Natural killer cell (primary cell): ENCODE measurements at places on chromosomes 5 and 9.

DNA sequence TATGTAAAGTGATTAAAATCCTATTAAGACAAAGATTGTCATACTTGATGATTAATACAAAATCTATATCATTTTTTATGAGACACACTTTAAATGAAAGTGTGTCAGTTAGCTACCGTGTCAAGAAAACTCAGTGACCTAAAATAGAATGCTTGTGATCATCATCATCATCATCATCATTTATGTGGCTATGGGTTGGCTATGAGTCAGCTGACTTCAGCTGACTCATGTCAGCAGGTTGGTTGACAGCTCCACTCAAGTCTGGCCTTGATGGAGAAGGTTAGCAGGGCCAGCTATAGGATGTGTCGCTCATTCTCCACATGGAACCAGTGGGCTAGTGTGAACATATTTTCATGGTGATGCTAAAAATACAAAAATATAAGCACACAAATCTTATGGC is 43.8 kb upstream of the ZNF300 start:
- DNase-seq = no peak

- no peak for DNase-seq
Measured at GRCh38 chr5:74393943-74394342, 246.6 kb downstream of the ENC1 start.

- DNase-seq = no peak
Measured at GRCh38 chr9:21028466-21028865, 3.0 kb downstream of the HACD4 start.

DNA sequence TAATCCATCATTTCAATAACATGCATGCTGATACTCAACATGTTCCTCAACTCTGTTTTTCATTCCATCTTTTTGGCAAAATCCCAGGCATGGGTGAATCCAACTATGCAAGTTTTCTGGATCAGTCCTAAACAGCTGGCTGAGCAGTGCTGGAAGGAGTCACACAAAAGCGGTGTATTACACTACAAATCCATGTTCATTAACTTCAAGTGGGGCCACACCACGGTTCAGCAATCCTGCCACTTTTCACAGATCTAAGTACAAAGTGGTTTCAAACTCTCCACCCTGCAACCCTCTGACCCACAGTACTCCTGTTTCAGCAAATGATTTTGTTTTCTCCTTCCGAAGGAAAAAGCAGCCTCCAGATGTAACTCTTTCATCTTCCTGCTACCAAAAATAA is 222.5 kb downstream of the EPB41L4A start:
- DNase-seq = no peak

DNA sequence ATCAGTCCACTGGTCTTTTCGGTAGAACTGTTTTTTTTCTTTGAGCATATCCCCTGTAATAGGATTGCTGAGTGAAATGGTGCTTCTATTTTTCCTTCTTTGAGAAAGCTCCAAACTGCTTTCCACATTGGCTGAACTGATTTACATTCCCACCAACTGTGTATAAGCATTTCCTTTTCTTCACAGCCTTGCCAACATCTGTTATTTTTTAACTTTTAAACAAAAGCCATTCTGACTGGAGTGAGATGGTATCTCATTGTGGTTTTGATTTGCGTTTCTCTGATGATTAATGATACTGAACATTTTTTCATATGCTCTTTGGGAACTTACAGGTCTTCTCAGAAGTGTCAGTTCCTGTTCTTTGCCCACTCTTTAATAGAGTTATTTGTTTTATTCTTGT is 764.7 kb downstream of the MTRR start:
- no peak for DNase-seq

GRCh38 chr9:27801545-27801944 is 228.3 kb upstream of the C9orf72 start:
- DNase-seq = no peak

GRCh38 chr5:75058986-75059535 is 6.7 kb upstream of the GCNT4 start:
- no peak for DNase-seq

DNA sequence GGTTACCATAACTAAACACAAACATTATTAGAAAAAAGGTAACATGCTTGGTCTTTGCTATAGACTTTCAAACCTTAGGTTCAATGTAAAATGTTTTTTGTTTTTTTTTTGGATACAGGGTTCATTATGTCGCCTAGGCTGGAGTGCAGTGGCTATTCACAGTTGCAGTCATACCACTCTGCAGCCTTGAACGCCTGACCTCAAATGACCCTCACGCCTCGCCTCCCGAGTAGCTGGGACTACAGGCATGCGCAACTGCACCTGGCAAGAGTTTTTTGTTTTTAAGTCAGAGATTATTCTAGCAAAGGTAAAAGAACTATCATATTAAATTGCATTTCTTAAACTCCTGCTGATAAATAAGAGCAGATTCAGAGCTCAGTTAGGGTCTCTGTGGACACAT is 55.1 kb upstream of the NR5A1 start:
- no peak for DNase-seq

DNA sequence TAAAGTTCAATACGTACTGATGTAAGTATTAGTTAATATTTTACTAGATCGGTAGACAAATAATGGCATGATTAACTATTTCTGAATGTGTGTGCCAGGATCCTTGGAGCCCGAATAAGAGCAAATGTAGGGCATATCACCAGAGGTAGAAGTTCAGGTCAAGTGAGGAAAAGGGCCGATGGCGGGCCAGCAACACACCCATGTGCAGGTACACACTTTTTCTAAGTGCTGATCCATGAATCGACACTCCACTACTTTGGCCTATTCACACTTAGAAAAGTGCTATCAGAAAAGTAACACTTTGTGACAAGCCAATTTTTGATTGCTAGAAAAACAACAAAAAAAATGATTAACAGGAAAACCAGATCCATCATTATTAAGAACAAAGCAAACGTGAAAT is 150.3 kb downstream of the AUH start:
- DNase-seq = peak; percentile 60

- DNase-seq = peak; percentile 50
Measured at GRCh38 chr5:41869151-41869723, 988 bp downstream of the OXCT1 start.

DNA sequence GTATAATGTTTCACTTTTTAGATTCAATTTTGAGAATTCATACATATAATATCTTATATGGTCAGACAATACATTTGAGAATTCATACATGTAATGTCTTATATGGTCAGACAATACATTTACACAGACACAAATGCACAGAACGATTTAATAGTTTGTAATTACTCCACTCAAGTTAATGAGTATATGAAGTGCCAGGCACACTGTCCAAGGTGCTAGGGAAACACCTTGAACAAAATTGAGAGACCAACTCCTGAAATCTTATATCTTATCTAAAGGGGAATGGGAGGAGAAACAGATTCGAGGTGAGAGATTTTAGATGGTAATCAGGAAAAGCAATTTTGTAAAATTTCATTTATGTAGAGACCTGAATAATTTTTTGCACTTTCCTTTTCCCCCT is 994.7 kb downstream of the CDH12 start:
- no peak for DNase-seq

GRCh38 chr9:132146575-132146974 is 15.3 kb upstream of the NTNG2 start:
- no peak for DNase-seq

- no peak for DNase-seq
Measured at GRCh38 chr5:16082982-16083381, 96.6 kb downstream of the MARCHF11 start.

DNA sequence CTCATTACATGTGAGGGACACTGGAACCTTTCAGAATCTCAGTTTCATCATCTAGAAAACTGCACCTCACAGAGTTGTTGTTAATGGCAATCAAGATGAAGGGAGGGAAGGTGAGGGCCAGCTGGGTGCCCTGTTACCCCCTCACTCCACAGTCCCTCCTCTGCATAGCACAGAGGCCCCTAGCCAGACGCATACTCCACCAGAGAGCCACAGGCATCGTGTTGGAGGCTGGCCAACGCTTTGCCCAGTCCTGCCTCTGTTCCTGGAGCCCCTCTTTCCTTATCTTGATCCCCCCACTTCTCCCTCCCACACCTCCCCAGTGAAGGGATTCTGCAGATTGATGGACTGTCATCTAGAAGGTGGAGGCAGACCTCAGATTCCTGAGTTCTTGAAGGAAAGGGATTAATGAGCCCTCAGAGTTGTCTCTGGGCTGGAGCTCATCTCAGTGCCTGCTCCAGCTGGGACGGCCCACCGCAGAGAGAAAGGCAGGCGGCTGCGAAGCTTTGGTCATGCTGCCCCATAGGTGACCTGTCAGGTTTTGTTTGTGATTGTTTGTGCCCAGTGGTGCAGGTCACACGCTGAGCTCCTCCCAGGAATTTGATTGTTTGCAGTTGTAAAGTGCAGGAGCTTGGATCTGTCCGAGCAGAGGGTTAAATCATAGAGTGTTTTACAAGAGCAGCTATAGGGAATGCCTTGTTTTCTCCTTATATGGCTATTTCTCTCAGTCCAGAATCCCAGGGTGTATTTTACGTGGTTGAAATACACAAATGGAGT is 487.3 kb downstream of the CCDC171 start:
- DNase-seq = no peak

DNA sequence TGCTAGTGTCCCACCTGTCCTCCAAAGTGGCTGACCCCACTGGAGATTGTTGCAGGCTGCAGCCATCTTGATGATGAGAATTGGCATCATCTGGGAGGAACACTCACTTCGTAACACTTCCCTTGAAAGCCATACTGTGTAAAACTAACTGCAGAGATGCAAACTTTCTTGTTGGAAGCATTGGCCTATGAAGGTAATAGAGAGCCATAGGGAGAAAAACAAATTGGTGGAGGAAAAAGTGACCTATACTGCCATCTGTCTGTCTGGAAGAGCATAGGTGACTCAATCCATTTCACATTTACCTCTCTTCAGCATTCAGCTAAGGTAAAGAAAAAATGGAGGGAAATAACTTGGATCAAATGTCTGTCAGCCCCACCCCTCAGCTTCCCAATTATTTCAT is 473.4 kb downstream of the NTRK2 start:
- DNase-seq = no peak

DNA sequence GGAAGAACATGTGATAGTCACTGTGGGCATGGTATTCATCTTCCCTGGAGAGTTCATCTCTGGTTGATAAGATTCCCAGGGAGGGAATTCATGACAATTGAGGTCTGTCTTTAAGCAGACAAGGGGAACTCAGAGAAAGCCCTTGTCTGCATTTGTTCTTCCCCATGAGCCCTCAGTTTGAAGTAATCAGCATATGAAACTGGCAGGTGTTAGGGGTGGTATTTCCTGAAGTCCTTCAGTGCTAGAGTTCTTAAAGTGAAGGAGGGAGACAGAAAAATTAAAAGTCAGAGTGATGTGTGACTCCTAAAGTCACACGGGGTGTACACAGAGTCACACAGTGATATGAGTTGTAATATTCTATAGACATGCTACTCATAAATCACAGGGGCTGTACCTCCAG is 60.6 kb upstream of the SYK start:
- DNase-seq = no peak

DNA sequence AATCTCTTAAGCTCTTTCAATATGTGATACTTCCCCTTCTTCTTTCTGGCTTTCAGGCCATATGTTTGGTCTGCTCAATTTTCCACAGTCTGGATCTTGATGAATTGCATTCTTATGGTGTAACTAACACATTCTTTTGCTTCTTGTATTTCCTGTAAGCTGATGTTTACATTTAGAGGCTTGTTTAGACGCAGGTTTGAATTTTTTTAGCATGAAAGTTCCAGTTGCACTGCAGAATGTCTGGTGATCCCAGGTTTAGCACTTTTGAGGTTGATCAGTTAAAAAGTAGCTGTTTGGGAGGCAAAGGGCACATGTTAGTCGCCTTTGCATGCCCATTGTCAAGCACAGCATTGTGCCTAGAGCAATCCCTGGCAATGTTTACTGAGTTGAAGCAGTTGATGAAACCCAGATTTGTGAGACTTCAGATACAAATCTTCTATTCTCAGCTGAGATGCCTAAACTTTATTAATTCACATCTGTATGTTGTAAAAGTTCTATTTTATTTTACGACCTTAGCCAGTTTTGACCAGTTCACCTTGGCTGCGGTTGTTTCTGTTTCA is 59.6 kb upstream of the SPATA31C2 start:
- no peak for DNase-seq

GRCh38 chr5:174910245-174910737 is 185.9 kb downstream of the MSX2 start:
- peak; percentile 55 for DNase-seq

DNA sequence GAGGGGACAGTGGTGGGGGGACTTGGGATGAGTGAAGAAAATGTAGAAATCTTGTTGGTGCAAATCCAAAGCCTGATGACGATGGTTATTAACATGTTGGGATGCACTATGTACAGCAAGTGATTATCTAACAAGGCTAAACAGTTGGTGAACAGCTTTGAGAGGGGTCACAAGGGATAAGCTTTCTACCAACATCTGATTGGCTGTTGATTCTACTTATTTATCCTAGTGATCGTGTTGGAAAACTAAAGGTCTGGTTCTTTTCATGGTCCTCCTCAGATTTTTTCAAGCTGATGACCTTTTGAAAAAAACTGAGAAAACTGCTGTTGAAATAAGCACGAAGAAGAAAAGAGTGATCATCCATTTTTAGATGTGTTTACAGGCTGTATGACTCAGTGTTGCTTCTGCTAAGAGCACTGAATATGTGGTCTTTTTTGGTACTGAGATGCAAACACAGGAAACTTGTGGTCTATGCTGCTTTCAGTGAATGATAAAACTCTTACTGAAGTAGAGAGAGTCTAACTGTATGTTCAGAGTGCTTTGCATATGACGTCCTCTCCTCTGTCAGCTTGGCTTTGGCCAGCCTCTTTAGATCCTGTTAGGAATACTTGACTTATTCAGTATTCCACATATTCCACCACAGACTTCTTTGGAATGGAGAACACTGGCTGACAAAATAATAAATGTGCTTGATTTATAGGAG is 174.8 kb downstream of the SLF1 start:
- DNase-seq = no peak

DNA sequence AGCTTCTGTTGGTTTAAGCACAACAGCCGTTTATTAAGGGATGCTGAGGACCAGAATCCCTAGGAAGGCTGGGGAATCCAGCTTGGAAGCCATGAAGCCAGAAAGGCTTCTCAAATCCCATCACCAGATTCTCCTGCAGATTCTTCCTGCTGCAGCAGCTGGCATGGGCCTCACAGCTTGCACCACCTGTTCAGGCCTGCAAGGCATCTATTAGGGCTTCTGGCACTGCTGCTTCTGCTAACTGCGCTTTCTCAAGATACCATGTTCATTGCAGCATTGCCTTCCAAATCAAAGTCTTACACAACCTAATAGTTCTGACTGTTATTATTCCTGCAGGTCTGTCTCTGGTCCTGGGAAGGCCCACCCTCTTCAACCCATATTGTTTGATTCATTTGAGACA is 51.2 kb upstream of the ZNF366 start:
- no peak for DNase-seq

GRCh38 chr5:140329739-140330481 is 16.5 kb downstream of the HBEGF start:
- DNase-seq = no peak

- no peak for DNase-seq
Measured at GRCh38 chr5:149360272-149360671, 2.4 kb downstream of the PCYOX1L start.

GRCh38 chr9:93574900-93575795 is 1.2 kb upstream of the PHF2 start:
- DNase-seq = no peak

DNA sequence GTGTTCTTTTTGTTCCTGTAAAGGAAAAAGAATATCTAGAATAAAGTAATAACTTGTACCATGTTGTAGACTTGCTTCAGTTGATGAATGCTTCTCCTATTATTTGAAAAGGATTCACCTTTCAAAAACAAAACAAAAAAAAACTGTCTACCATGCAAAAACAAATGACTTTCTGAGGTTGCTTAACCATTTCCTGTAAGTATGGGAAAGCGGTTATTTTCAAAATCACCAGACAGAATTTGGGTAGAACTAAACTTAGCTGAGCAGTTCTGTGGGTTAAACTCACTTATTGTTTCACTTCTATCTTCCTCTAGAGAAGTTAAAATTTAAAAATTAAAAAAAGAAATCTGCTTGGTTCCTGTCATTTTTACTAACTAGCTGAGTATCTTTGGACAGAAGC is 25.2 kb downstream of the LNPEP start:
- DNase-seq = no peak
